ENCODE measurements at places on chromosomes 11 and 22.

DNA sequence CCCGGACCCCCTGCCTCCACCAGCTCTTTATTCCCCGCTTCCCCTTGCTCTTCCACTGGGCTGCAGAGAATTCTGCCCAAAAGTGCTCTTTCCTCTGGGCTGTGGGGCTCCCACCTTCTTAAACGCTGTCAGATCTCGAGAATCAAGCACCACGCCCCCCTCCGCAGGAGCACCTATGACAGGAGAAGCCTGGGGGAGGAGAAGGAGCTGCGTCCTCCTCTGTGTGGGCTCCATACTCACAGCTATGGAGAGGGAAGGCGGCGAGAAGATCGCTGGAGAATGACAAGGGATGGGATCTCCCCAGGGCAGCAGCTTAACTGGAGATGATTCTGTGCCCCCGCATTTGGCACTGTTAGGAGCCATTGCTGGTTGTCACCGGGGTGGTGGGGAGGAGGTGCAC lies 19.7 kb downstream of the SHISAL1 start:
- DNase-seq: no peak

GRCh38 chr11:82557274-82557673 lies 176.4 kb downstream of the FAM181B start:
- no peak for DNase-seq

DNA sequence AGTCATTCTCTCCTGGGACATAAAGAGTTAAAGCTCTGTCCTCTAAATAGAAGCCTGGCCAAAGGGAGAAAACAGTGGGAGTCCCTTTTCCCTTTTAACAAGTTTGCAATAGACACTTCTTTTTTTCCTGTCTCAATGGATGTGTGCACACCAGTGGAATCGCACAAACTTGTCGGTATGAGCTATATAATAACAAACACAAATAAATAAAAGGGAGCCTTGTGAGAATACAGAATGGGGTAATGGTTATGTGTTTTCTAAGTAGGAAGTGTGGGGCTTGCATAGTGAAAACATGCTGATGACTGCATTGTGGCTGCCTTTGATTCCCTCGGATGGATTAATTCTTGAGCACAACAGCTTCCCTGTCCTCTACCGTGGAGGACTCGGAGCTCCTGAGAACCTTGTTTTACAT lies 131.9 kb downstream of the WNT7B start:
- no peak for DNase-seq

DNA sequence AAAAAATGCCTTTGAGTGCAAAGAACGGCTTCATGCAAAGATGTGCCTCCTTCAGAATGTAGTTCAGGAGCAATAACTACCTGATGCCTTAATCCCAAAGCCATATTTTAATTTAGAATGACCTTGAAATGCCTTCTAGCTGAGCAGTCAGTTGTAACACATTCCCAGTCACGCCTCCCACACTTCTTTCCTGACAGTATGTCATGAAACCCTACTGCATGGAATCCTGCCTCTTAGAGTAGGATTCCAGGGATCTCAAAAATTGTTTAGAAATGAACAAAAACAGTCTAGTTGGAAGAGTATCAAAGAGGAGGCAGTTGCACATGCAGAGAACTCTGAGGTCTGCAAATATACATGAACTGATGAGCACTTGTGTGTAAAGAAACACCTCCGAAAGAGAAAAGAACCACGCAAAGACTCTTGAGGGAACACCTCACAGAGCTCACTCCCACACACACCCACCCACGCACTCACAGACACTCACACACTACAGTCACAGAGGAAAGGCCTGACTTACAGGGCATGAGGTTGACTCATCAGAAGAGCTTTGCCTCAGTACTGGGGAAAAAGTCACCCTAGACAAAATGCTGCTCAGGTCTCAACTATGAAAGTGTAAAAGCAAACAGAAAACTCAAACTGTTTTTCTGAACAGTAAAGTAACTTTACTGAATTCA lies 77.4 kb downstream of the GGTLC2 start:
- no peak for DNase-seq

All from COR-L47 (cell line).